ENCODE measurements at places on chromosomes 2 and 18.

GRCh38 chr2:169136885-169137534 lies 67.6 kb downstream of the DHRS9 start:
- DNase-seq = no peak

DNA sequence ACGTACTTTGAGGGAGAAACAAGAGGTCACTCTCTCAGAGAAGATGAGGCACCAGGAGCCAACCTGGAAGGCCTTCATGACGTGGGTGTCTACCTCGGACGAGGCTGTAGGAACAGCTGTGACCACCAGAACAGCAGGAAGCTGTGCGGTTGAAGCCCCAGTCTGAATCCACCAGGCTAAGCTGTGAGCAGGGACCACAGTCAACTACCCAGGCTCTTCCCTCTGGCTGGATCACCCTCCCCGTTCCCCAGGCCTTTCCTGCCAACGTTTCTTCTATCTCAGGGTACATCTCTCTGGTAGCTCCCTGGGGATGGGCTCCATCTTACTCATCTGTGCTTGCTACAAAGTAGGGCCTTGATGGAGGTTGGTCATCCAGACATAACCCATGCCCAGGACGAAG lies 36.8 kb upstream of the CYP27C1 start:
- no peak for DNase-seq

DNA sequence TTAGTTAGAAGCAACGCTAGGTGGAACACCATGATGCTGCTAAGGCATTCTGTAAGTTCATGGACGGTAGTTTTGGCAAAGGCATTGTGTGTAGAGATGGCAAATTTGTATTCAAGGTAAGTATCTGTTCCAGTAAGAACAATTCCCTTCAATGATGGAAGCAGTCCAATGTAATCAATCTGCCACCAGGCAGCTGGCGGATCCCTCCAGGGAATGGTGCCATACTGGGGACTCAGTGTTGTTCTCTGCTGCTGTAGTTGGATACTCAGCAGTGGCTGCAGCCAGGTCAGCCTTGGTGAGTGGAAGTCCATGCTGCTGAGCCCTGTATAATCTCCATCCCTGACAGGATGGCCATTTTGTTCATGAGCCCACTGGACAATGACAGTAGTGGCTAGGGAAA lies 62.8 kb downstream of the ARL6IP6 start:
- DNase-seq = no peak

- no peak for DNase-seq
Observed at GRCh38 chr2:152791979-152792378, 73.6 kb downstream of the ARL6IP6 start.

- DNase-seq = no peak
Observed at GRCh38 chr2:45919711-45920111, 268.2 kb downstream of the PRKCE start.

DNA sequence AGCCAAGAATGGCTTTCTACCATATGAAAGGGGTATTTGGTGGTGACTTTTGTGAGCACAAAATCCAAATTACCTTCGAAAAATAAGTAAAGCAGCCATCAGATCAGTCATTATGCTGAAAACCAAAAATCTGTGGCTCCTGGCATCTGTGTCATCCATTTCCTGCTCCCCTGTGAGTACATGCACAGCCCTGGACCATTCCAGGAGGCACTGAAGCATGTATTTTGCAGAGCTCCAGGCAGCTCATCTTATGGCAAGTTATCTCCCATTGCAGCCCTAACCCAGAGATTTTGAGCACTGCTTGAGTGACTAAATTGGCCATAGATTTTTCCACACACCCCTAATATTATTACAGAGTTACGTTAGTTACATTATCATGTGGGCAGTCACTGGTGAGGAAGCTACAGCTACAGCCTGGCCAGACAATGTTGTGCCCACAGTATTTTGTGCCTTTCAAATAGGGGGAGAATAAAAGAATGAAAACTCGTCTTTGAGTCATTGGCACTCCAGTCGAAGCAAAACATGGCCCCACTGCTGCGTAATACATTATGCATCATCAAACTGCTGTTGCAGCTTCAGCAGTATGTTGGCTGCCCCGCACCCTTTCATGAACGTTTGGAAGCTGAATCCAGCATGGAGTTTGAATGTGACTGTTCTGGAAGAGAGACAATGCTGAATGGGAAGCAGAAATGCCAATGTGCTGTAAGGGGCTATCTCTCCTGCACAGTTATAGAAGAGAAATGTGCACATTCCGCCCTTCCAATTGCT lies 702.2 kb downstream of the RNF144A start:
- DNase-seq = no peak

DNA sequence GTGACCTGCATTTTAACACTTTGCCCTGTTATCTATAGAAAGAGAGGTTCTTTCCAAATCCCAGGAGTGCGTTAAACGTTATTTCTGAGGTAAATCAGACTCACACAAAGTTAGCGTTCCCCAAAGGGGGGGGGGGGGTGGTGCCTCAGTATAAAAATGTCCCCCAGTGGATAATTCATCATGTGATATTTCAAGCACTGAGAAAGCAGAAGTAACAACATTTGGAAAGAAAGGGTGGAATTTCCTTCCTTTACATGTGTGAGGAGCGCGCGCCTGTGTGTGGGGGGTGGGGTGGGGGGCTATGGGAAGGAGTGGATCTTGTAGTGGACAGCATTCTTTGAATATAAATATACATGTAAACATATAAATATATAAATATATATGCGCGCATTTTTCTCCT lies 630.9 kb downstream of the NYAP2 start:
- DNase-seq = no peak

DNA sequence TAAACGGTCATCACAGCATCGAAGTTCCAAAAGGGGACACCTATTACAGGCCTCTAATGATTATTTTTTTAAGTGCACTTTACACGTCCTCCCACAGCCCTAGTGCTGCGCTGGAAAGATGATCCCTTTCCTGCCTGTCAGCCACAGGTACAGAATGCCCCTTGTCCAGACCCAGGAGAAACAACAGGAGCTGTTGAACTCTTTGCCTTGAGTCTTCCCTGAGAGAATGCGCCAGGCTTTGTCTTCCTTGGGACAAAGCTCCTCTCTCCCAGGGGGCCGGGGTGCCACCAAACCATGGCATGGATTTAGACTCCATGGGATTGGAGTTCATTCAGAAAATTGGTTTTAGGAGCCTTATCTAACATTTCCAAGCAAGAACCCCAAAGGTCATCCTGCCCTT lies 319.0 kb upstream of the SOX11 start:
- DNase-seq = no peak

GRCh38 chr2:231923010-231923344 lies 3.2 kb downstream of the NPPC start:
- no peak for DNase-seq

DNA sequence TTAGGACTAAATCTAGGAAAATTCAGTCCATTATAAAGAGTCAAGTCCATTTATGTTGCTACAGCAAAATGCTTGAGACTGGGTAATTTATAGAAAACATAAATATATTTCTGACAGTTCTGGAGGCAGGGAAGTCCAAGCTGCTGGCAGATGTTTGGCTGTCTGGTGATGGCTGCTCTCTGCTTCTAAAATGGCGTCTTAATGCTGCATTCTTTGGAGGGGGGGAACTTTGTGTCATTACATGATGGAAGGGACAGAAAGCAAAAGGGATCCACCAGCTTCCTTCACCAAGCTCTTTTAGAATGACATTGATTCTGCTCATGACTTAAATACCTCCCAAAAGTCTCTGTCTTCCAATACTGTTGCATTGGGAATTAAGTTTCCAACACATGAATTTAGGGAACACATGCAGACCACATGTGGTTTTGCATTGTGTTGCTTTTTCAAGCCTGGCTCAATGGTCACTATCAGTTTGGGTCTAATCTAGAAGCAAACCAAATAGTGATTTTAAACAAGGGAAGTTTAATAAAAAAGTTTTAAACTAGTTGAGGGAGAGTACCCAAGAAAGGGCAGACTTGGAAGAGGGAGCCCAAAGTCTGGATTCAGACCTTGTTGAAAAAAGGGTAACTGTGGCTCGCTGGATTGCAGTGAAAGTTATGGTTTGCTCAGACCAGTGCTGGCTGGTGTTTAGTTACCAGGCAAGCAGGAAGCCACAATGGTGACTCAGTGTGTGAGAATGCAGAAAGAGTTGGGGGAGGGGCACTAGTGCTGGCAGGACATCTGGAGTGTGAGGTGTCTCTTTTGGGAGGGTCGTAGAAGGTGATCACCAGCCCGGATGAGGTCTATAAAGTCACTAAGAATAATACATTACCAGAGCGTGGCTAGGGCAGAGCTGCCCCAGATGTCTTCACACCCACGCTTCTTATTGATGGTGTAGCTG lies 30.8 kb downstream of the C18orf54 start:
- peak; percentile 79 for DNase-seq

DNA sequence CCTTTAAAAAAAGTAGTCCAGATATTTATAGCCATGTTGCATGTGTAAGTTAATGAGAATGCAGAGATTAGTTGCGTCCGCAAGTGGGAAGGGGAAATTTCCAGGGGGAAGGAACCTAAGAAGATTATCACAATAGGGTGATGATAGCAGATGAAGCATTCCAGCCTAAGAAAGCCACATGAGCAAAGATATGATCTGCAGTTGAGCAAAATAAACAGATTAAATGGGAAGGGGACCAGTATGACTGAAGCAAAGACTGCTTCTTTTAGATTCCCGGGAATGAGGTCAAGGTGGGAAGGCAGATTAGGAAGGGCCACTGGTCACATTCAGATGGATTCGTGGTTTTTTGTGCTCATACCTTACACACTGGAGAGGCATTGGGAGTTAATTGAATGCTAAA lies 154.6 kb upstream of the CDH2 start:
- DNase-seq = no peak

GRCh38 chr2:55048508-55049042 lies 1.7 kb downstream of the RTN4 start:
- no peak for DNase-seq

GRCh38 chr2:39913648-39914461 lies 134.8 kb upstream of the THUMPD2 start:
- peak; percentile 70 for DNase-seq

GRCh38 chr2:7405861-7406715 lies 488.9 kb downstream of the RNF144A start:
- DNase-seq = no peak

- DNase-seq = no peak
Observed at GRCh38 chr2:88144914-88145497, 17.1 kb upstream of the FABP1 start.

- no peak for DNase-seq
Observed at GRCh38 chr2:170999654-171000053, 70.6 kb downstream of the GORASP2 start.

DNA sequence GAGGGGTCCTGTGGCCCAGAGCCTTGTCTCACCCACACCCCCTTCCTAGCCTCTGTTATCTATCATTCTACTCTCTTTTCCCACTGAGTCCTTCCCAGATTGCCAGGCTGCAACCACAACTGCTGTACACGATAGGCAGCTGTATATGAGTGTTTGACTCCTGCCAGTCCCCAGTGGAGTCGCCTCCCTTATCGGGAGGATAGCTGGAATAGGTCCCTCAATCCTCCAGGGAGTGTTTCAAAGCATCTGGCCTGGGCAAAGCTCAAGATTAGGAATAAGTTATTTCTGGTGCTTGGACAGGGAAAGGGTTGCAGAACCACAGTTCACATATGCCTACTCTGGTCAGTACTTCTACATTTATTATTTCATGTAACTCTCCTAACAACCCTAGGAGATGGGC lies 4.8 kb downstream of the MSGN1 start:
- no peak for DNase-seq

DNA sequence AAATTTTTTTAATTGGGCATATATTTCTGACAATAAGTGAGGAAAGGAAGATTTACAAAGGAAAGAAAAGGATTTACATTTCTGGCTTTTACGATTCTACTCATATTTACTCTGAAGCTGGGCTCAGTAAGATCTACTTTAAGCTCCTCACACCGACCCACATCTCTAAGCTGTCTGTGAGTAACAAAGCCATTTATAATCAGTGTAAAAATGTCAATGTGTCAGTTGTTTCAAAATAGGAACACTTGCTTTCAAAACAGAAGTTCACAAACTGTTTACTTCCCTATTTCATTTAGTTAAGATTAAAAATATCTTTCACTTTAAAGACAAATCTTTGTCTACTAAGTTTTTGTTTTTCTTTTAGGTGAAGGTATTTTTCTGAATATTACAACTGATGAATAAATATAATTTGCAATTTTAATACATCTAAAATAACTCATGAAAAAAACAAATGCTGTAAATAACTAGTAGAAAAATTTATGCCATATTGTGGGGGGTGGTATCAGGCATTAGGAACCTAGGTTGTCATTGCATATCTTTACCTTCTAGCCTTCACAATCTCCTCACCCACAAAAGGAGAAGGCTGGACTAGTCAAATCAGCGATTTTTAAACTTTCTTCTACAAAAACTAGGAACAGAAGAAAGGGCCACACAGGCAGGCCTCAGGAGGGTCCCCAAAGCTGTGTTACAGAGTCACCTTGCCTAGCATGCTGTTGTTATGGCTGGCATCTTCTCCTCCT lies 64.5 kb downstream of the TMEM131 start:
- DNase-seq = no peak

DNA sequence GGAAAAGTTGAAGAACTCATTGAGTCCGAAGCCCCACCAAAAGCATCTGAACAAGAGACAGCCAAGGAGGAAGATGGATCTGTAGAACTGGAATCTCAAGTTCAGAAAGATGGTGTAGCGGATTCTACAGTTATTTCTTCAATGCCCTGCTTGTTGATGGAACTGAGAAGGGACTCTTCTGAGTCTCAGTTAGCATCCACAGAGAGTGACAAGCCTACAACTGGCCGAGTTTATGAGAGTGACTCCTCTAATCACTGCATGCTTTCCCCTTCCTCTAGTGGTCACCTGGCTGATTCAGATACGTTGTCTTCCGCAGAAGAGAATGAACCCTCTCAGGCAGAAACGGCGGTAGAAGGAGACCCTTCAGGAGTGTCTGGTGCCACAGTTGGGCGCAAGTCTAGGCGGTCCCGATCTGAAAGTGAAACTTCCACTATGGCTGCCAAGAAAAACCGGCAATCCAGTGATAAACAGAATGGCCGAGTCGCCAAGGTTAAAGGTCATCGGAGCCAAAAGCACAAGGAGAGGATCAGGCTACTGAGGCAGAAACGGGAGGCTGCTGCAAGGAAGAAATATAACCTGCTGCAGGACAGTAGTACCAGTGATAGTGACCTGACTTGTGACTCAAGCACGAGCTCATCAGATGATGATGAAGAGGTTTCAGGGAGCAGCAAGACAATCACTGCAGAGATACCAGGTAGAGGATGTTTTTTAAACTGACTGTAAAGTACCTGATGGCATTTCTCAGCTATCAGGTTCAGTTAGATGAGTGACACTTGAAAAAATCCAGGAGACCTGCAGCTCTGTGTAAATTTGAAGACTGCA lies 111.9 kb downstream of the HAUS1 start:
- DNase-seq = no peak

- no peak for DNase-seq
Observed at GRCh38 chr2:233101816-233102215, 41.7 kb downstream of the INPP5D start.

- no peak for DNase-seq
Observed at GRCh38 chr2:10493075-10493633, 45.0 kb upstream of the ODC1 start.

GRCh38 chr2:230471074-230471473 lies 55.1 kb downstream of the SP100 start:
- no peak for DNase-seq

DNA sequence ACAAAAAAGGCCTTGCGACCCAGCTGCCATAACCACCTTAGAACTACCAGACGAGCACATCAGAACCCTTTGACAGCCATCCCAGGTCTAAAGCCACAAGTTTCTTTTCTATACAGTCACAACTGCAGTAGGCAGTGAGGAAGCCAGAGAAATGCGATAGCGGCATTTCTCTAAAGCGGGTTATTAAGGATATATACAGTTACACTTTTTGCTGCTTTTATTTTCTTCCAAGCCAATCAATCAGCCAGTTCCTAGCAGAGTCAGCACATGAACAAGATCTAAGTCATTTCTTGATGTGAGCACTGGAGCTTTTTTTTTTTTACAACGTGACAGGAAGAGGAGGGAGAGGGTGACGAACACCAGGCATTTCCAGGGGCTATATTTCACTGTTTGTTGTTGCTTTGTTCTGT lies 48.8 kb downstream of the FEZ2 start:
- DNase-seq = no peak
